ENCODE measurements at places on chromosomes 11 and 22.

DNA sequence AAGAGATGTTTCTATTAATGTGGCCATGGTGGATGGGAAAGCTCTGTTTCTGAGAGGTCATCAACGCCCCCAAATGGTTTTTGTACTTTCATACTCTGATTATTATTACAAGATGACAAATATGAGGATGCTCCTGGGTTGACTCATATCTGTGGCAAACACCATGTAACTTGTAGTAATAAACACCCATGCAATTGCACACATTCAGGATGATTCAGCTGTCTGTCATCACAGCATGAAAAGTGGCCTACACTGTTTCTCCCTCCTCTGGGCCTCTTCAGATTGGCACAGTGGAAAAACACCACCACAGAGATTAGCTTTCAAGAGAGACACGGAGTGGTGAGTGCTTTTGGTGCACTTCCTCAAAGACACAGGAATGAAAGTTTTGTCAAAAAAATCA lies 85.4 kb downstream of the MTNR1B start:
- DNase-seq, result no peak

- peak; percentile 65 for DNase-seq
These were observed 80.8 kb downstream of the ZC3H12C start for GRCh38 chr11:110173811-110174644.

DNA sequence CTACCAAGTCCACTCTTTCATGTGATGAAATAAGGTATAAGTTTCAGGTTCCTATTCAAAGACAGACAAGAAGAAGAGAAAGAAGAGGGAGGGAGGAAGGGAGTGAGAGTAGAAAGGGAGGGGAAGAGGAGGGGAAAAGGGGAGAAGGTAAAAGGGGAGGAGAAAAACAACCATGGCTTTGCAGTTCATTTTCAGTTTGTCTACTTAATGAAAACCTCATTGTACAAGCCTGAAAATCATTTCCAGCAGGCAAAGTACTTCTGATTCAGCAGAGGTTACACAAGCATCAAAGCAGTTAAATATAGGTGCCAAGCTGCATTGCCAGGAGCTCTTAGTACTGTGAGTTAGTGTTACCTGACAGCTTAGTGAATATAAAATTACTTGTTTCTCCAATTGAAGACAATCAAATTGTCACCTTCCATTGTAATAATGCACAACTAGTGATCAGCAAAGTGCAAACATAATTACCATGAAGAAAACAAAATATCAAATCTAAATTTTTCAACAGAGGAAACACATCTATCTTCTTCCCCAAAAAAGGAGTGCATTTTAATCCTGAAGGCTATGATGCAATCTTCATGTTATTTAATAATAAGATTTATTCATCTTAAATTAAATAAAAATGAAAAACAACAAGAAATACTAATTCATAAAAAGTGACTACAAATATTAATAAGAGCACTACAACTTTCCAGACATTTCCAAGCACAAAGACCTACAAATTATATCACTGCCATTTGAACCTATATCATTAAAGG lies 8.2 kb downstream of the SOX6 start:
- no peak for DNase-seq

DNA sequence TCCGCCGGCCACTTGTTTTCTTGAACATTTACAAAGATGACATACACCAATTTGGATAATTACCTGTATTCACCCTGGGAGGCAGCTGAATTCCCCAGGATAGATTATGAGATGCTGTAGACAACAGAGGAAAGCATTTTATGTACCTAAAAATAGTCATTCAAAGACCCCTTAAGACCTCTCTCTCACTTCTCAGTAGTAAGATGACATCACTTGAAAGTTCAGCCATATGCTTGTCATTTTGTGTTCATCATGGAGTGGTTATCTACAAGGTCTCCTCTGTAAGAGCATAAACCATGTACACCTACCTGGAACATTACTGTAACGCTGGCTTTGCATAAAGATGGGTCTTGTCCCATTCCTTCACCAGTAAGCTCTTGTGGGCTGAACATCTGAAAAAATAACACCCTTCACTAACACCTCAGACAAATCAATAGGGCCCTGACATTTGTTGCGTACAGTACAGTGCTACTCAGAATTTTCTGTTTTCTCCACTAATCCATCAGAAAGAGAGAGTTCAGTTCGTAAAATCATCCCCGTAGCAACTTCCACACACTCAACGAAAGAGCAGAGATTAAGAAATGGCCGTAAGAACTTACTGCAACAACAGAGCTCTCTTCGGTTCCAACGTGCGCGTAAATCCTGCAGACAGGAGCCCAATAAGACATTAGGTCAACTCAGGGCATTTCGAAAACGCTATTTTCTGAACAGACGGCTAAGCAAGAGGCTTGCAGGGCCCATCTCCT lies 15.6 kb upstream of the WDR74 start:
- no peak for DNase-seq

GRCh38 chr22:42471441-42471840 lies 39.2 kb upstream of the NFAM1 start:
- DNase-seq, result no peak

DNA sequence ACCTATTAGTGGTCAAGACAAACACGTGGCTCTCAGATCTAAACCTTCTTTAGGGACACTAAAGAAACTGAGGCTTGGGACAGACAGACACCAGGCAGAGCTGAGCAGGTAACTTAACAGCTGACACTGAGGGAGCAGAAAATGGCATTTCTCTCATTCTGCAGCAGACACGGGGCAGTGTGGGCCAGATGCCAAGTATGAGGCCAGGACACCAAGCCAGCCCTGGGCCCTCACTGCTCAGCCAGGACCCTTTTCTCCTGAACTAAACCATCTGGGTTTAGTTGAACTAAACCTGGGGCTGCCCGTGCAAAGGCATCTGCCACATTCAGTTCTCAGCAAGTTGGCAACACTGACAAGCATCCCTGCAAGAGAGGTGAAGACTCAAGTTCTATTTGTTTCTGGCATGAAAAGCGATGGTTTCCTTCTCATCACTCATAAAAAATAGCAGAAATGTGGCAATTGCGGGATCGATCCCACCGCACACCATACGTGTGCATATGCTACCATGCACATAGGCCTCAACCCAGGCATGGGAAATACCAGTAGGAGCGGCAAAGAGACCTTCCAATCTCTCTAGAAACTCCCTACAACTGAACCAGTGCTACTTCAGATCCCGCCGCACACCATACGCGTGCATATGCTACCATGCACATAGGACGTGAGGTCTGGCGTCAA lies 100.1 kb upstream of the BID start:
- no peak for DNase-seq

DNA sequence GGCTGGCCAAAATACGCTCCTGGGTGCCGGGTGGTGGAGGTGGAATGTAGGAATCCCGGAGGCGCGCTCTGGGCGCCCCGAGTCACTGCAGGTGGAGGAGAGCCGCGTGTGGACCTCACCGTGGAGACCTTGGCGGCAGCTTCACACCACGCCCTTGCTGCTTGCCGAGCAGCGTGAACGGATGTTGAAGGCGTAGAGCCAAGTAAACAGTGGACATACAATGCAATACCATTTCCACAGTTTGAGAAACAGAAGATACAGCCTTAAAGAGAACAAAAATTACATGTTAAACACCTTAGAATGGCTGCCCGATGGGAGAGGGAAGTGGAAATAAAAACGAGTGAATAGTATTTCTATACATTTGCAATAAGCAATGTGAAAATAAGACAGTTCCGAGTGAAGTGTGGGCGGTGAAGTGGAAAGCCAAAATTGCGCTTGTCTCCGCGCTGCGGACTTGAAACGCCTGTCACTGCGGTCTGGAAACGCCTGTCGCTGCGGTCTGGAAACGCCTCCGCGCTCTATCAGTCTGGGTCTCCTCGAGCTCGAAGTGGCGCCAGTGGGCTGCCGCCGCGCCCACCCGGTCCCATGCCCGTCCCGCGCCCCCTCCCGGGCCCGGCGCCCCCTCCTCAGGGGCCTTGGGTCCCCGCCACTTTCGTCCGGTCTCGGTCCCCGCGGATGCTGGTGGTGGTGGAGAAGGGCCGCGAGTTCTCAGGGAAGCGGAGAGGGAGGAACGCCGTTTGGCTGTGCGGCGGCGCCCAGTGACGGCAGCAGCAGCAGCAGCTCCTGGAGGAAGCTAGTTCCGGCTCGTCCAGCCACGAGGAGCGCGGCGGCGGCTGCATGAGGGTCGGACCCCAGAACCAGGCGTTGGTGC lies 1.6 kb downstream of the NCR3LG1 start:
- peak; percentile 61 for DNase-seq

DNA sequence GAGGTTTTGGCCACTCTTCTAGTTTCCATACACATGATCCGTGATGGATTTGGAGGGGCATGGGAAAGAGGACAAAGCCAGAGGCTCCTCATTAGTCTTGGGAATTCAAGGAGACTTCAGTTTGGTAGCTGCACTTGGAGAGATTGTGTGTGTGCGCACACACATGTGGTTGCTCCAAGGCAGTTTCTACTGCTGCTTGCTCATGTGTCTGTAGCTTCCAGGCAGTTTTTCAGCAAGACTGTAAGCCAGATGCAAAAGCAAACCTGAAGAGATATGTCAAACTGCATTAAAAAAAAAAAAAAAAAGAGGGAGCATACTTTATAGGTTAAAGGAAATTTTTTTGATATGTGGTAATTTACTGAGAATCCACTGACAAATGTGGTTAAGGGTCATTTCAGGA lies 95.7 kb downstream of the OSBP2 start:
- DNase-seq, result no peak

DNA sequence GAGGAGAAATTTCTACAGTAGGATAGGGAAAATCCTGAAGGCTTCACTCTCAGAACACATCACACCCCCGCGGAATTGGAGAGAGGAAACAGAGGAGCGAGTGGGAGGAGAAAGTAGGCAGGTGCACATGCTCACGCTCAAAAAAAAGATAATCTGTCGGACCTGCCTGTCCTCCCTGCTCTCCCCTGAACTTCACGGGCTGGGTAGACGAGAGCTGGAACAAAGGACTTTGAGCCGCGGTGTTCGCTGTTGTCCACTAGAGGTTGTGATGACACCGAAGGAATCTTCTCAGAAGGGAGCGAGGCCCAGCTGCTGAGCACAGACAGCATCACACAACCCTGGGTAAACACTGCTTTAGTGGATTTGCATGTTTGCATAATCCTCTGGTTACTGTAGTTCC lies 5.0 kb downstream of the SEZ6L start:
- peak; percentile 16 for DNase-seq

DNA sequence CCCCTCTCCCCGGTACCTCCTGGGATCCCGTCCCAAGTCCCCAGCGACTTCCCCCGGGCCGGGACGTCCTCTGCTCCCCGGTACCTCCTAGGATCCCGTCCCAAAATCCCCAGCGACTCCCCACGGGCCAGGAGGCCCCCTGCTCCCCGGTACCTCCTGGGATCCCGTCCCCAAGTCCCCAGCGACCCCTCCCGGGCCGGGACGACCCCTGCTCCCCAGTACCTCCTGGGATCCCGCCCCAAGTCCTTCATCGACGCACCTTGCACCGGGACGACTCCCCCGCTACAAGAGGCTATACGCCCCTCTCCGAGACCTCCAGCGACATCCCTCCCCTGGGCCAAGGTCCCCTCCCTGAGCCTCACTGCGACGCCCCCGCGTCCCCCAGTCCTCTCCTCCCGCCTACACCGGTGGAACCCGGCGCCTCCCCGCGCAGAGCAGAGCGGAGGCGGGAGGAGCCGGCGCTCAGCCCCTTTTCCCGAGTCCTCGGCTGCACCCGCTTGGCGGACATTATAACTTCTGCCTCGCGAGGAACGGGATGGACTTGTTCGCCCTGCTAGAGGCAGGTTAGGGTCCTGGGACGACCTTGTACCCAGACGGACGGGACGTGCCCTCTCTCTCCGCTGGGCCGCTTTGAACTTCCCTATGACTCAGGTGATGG lies 912 bp downstream of the KREMEN1 start:
- peak; percentile 27 for DNase-seq

GRCh38 chr11:1403721-1404460 lies 14.2 kb downstream of the BRSK2 start:
- DNase-seq, result no peak

DNA sequence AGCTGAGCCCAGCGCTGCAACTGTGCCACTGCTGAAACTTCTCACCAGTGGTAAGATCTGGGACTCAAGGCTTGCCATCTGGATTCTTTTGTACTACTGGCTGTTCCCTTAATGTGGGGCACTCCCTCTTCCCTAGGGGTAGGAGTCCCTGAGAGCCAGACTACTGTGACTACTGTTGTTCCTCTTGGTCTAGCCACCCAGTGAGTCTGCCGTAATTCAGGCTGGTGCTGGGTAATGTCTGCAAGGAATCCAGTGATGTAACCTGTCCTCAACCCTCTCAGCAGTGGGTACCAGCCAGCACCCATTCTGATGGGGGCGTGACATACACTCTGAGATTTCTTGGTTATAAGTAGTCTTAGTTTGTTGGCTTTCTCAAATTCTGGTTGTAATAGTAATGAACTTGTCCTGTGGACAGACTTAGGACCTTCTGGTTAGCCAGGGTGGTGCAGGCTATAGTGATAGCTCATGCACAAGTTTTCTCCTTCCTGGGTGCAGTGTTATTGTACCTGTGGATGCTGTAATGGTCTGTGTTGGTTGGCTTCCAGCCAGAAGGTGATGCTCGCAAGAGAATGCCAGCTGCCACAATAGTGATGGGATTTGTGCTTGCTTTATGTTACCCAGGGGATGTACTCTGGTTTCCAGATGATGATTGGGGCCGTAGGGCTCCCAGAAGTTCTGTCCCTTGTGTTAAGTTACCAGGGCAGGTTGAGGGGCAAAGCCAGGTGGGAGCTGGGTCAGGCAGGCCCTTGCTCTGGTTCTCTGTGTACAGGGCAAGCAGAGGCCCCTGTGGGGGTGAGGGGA lies 65.5 kb downstream of the ARHGAP42 start:
- no peak for DNase-seq

- no peak for DNase-seq
These were observed 53.8 kb upstream of the PRR5 start for GRCh38 chr22:44648085-44648820.

GRCh38 chr22:21020802-21021429 lies 6.0 kb downstream of the P2RX6 start:
- DNase-seq, result no peak

- peak; percentile 39 for DNase-seq
These were observed 165.7 kb upstream of the TTC12 start for GRCh38 chr11:113148652-113149051.

GRCh38 chr22:31313366-31314147 lies 21.3 kb upstream of the PIK3IP1 start:
- peak; percentile 78 for DNase-seq

DNA sequence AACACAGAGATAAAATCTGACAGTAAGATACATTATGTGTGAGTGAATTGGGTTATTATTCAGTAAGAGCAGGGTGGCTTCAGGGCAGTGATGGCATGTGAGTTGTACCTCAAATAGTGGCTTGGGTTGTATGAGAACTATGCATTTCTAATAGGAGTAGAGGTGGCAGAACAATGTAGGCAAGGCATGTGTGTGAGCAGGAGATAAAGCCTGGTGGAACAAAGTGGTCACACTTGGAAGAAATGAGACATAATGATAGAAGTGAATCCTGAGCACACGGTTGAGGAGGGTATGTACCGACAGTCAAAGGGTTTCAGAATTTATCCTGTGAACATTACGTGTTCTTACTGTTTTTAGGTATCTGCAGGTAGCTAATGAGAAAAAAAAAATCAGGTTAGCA lies 159.3 kb downstream of the CASP12 start:
- no peak for DNase-seq

DNA sequence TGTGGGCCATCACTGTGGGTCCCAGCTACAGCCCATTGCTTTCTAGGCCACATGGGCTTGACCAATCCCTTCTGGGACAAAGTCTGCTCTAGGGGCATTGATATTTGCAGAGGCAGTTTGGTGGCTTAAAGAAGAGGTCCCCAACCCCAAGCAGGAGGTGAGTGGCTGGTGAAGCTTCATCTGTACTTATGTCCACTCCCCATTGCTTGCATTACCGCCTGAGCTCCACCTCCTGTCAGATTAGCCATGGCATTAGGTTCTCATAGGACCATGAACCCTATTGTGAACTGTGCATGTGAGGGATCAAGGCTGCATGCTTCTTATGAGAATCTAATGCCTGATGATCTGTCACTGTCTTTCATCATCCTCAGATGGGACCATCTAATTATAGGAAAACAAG lies 54.4 kb upstream of the CADM1 start:
- no peak for DNase-seq
